ENCODE measurements at places on chromosomes 7 and 10. TPM values are rescaled to one million over a fixed set of nuclear protein-coding genes. Genes with fewer than 3 reads are reported as not detected.

DNA sequence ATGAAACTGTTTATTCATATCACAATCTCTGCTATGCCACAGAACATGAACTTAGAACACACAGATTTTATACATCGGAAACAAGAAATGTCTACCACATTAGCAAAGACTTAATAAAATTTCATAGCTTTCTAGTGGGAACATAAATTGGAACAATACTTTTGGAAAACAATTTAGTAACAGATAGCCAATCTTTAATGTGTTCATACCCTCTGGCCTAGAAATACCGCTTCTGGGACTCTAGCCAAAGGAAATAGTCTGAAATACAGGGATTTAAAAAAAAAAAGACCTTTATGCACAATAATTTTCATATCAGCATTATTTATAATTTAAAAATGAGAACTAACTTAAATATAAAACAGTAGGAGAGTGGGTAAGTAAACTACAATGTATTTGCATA is 168.5 kb downstream of the PLXNA4 start:
- H3K27me3 ChIP-seq = no peaks in the 10 kb centered on the region
- no peak overlapping the region for H3K27ac ChIP-seq
- H3K4me3 ChIP-seq = no peak overlapping the region
- H3K4me1 ChIP-seq = no peaks in the 10 kb centered on the region

The CCDC3 gene
- total RNA-seq = 0.36 TPM

GRCh38 chr10:80458638-80459037 is 4.5 kb downstream of the TSPAN14 start:
- DNase-seq = no peak
- H3K27me3 ChIP-seq = no peaks in the 10 kb centered on the region
- H3K27ac ChIP-seq = no peak overlapping the region
- no peak overlapping the region for H3K4me3 ChIP-seq
- H3K4me1 ChIP-seq = peaks cover 41% of the 10 kb centered on the region
- no peaks in the 10 kb centered on the region for H3K36me3 ChIP-seq

- H3K4me1 ChIP-seq = peaks cover 12% of the 10 kb centered on the region
- H3K4me3 ChIP-seq = no peak overlapping the region
- no peaks in the 10 kb centered on the region for H3K36me3 ChIP-seq
- peak; percentile 77 for DNase-seq
Observed at GRCh38 chr10:91653219-91653870, 20.5 kb upstream of the PPP1R3C start.

The SKIDA1 gene
- 0.56 TPM for total RNA-seq

DNA sequence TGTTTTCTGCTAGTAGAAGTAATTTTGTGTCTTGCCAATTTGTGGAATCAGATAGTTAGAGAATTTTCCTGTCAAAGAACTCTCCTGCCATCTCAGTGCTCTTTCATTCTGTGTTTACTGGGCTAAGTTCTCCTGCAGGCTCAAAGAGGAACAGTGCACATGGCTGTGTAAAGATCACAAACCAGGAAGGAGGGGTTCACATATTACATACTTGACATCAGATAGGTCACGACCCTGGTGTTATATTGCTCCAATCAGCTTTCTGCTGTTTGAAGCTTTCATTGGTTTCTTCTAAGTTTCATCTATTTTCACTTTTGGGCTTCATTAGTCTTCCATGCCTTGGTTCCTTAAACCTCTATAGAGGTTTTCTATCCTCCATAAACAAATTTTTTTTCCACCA is 13.5 kb upstream of the ELMO1 start:
- DNase-seq = no peak
- H3K4me1 ChIP-seq = no peaks in the 10 kb centered on the region
- no peak overlapping the region for H3K4me3 ChIP-seq
- no peaks in the 10 kb centered on the region for H3K36me3 ChIP-seq

DNA sequence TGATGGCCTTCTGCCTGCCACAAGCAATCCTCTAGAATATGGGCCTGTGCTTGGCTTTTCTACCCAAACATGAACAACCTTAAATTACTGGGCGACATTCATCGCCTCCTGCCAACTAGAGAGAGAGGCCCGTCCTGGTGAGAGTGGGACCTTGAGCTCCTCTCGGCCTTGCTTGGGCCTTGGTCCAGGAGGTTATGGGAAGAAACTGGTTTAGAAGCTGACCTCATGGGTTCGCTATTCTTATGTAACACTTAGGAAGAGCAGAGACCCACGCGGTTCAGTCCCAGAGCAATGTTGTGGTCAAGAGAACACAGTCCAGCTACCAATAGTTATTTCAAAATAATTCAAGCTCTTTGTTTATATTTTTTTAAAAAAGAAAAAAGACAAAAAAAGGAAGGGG is 176.3 kb upstream of the ZNF32 start:
- no peak overlapping the region for H3K4me3 ChIP-seq
- no peaks in the 10 kb centered on the region for H3K27me3 ChIP-seq
- peak; percentile 48 for DNase-seq
- no peak overlapping the region for H3K27ac ChIP-seq

DNA sequence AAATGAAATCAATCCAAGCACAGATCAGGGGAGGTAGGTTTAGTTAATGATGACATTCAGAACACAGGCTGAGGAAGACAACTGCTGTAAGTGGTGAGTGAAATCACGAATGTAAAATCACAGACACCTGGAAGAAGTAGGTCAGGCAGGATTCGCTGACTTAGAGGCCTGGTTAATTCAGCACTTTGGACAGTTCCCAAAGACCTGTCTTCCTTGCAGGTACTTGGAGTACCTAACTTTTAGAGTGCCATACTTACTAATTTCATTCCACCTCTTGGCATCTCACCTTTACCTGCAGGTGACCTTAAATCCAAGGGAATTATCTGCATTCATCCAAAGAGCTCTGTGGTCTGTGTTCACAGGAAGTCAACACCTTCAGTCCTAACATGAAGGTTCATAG is 822.3 kb downstream of the PHTF2 start:
- H3K27me3 ChIP-seq = no peaks in the 10 kb centered on the region
- H3K4me3 ChIP-seq = no peak overlapping the region
- peak; percentile 12 for DNase-seq
- H3K27ac ChIP-seq = no peak overlapping the region

GRCh38 chr10:55631071-55631654 is 729.9 kb downstream of the ZWINT start:
- H3K4me1 ChIP-seq = no peaks in the 10 kb centered on the region
- no peak overlapping the region for H3K4me3 ChIP-seq
- H3K27ac ChIP-seq = no peak overlapping the region
- no peaks in the 10 kb centered on the region for H3K36me3 ChIP-seq

GRCh38 chr7:45689011-45689796 is 115.0 kb downstream of the ADCY1 start:
- no peaks in the 10 kb centered on the region for H3K27me3 ChIP-seq
- H3K4me1 ChIP-seq = peaks cover 11% of the 10 kb centered on the region
- peak; percentile 93 for DNase-seq
- peak overlapping the region; percentile 66 for H3K27ac ChIP-seq
- no peak overlapping the region for H3K4me3 ChIP-seq

DNA sequence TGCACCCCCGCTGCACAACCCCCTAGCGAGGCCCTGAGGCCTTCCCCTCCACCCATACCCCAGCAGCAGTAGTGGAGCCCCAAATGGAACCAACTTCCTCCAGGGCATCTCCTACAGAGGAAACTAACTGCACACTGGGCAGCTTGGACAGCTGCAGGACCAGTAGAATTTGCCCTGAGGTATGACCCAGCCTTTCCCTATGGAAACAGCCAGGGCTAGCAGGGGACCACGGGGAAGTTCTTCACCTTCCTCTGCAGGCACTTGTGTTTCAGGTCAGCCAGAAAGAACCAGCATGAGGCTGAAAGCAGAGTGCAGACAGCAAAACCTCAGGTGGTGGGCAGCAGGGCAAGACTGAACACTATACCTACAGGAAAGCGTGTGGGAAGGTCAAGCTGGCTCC is 5.7 kb upstream of the EEPD1 start:
- no peaks in the 10 kb centered on the region for H3K4me1 ChIP-seq
- H3K36me3 ChIP-seq = no peaks in the 10 kb centered on the region
- no peak overlapping the region for H3K4me3 ChIP-seq
- H3K27ac ChIP-seq = no peak overlapping the region
- no peak for DNase-seq

The LIPJ gene
- total RNA-seq = not detected

DNA sequence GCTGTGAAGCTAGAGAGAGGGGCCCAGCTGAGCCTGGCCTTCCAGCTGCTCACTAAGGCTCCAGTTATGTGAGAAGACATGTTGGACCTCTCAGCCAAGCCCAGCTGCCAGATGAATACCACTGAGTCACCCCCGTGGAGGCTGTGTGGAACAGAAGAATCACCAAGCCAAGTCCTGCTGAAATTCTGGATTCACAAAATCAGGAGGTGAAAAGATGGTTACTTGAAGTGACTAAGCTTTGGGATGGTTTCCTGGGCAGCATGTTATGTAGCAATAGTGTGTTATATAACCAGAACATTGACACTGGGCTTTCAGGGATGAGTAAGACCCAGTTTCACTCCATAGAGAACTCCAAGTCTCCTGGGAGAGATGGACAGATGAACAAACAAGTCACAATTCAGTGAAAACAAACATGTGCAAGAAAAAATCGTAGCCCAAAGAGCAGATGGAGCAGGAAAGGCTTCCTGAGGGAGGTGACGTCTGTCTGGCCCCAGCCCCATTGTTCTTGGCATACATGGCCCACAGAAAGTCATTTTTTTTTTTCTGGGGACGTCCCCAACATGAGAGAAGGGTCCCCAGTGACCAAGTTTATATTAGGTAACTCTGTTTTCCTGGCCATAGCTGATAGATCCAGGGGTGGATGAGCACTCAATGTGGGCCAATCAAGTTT is 64.1 kb upstream of the PDZD8 start:
- DNase-seq = peak; percentile 13
- H3K27me3 ChIP-seq = no peaks in the 10 kb centered on the region
- H3K36me3 ChIP-seq = no peaks in the 10 kb centered on the region
- no peak overlapping the region for H3K27ac ChIP-seq
- no peak overlapping the region for H3K4me3 ChIP-seq

All from IMR-90 (cell line).